ENCODE measurements at places on chromosomes 5 and 9.

DNA sequence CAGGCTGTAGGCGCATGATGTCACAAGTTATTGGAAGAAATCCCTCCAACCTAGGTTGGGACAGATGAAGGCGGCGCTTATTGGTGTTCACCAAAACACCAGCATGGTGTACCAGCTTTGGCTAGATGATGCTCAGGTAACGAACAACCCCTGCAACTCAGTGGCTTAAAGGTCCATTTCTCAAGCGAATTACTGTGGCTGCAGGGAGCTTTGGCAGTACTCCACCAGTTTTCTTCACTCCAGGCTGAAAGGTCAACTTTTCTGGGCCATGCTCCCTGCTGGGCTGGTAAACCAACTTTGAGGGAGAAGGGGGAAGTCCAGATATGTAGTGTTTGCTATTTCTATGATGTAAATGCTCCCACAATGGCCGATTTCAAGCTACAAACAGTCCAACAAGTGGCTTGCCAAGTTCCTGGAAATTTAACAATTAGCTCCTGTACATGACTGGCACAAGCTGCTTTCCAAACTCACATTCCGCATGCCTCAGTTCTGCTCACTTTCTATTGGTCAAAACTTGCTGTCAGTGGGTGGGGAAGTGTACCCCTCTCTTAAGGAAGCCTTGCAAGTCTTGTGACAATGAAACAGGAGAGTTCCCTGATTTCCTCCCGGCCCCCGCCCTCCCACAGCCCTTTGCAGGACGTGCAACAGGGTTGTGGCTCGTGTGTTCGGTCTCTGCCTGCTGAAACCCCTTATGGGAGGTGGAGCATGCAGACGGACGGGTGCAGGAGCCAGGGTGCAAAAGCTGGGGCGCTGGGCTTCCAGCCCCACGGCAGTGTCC lies 588 bp upstream of the ZBED3 start:
- DNase-seq: peak; percentile 16

- no peak for DNase-seq
These were observed 8.7 kb downstream of the SHROOM1 start for GRCh38 chr5:132821791-132822190.

GRCh38 chr9:92607088-92607487 lies 62.8 kb downstream of the IPPK start:
- DNase-seq: no peak

- DNase-seq: no peak
These were observed 26.6 kb downstream of the COL23A1 start for GRCh38 chr5:178563621-178564020.
